HEK293T (cell line): ENCODE measurements at places on chromosomes 2 and 18.

DNA sequence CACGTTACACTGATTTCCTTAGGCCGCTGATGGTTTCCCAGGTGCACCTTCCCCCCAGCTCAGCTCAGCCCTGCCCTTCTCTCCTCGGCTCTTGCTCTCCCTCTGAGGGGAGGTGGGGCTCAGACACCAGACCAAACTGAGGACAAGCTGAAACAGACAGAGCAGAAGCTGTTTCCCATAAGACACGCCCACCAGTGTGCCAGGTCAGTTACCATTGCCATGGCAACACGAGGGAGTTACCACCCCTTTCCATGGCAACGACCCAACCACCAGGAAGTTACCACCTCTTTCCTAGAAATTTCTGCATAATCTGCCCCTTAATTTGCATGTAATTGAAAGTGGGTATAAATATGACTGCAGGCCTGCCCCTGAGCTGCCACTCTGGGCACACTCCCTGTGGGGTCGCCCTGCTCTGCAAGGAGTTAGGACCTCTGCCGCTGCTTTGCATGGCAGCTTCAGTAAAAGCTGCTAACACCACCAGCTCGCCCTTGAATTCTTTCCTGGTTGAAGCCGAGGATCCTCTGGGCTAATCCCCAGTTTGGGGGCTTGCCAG lies 120.9 kb upstream of the SMIM21 start:
- DNase-seq: no peak

- DNase-seq: no peak
Observed at GRCh38 chr2:71944183-71944550, 203.5 kb downstream of the CYP26B1 start.

- DNase-seq: no peak
Observed at GRCh38 chr2:186702006-186702405, 8.1 kb downstream of the FAM171B start.

DNA sequence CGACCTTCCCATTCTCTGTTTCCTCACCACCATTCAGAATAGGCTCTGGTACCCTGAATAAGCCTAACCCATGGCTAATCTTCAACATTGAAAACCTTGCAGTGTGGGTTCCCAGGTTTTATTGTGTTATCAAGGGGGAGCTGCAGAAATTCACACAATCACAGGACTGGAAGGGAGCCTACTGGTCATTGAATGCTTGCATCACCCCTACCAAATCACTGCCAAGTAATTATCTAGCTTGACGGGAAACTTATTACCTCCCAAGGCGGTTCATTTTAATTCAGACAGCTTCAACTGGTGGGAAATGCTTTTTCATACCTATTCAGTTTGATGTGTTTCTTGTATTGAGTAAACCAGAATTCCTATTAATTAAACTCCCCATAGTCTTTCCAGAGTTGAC lies 33.6 kb upstream of the EFEMP1 start:
- DNase-seq: no peak

DNA sequence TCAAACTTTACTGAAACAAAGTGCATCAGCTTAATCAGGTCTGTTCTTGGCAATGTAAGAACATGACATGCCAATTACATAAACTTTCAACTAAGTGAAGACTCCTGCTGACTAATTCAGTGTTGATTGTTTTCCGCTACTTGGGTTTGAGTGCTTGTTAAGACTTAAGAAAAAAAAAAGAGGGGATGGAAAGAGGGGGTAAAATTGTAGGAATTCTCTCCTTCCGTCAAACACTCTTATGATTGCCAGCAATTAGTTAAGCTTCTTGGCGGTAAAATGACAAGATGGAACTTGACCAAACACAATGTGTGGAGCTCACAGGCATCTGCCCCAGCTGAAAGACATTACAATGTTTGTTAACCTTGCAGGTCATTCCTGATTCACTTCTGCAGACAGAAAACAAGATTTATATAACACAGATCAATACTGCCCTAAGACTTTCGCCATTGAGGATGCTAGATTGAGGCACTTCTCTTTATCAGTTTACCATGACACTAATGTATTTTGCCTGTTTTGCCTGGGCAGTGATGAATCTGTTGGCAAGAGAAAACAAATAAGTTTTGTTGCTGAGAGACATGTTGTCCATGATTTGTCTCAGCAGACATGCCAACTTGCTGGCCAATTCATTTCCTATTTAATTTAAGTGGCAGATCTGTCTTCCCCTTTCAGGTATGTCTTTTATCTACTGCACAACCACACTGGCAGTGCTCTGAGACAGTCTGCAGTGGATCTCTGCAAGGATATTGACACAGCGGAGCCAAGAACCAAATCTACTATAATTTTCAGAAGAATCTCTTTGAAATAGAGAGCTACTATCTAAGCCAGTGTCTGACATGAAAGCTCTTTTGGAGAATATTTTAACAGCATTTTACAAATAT lies 410.0 kb upstream of the KCNH7 start:
- DNase-seq: no peak

GRCh38 chr2:109133746-109134145 lies 4.7 kb downstream of the SH3RF3 start:
- DNase-seq: no peak

DNA sequence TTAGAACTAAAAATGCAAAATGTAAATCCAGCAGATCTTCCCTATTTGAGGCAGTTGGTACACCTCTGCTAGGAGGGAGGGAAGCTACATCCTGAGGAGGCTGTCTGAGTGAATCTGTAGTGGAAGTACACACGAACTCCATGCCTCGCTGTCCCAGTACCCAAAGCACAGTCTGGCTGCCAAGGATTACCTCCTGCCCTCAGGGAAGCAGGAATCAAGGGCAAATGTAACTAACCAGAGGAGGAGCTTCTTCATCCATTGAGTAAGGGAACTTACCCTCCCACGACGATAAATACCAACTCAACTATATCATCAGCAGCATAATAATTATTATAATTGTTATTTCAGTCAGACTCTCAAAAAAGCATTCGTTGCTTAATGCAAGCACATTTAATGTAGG lies 2.1 kb downstream of the DHRS9 start:
- no peak for DNase-seq

- DNase-seq: no peak
Observed at GRCh38 chr2:46439582-46439981, 39.8 kb upstream of the TMEM247 start.

GRCh38 chr2:111106706-111107105 lies 14.0 kb upstream of the BCL2L11 start:
- DNase-seq: no peak

DNA sequence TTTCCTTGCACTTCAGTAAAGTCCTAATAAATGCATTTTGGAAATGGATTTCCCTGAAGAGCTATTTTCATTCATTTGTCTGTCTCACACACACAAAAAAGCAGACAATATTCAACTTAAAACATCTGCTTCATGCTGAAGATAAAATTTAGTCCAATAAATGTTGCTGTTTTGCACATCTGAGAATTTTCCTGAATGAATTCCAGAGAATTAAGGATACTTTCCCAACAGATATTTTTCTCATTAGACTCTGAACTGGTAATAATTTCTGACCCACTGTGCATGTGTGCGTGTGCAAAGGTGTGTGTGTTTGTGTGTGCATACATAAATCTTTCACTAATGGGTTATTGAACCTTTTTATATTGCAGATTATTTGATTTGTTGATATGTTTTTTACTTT lies 390.2 kb upstream of the TMEFF2 start:
- no peak for DNase-seq

GRCh38 chr2:59233920-59234319 lies 992.8 kb upstream of the FANCL start:
- DNase-seq: no peak

DNA sequence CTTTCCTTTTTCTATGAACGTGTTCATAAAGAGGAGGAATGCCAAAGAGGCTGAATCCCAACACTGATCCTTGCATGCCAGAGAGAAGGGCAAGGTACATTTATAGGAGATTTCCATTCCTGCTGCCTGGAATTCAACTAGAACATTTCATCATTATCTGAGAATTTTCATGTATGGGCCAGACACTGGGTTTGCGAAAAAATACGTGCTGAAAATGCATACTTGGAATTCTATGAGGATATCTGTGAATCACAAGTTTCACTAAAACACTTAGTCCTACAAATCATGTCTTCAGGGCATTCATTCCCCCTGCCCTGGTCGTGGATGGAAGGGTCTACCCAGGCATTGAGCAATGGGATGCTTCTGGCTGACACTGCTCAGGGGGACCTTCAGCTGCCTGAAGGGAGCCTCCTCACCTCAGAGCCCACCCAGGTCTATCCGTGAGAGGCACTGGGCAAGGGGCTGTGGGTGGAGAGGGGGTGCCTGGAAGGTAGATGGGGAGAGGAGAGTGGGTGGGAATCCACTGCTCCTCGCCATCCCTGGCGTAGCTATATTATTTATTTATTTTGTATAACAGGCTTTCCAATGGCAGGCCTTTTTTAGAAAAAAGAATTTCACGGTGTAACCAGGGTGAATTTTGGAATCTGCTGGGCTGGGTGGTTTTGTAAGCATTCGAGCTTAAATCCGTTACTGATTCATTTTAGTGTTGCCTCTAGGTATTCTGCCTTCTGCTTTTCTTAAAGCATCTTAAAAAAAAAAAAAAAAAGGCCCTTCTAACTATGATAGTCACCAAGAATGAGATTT lies 560.6 kb upstream of the ID2 start:
- no peak for DNase-seq

GRCh38 chr2:197274349-197274748 lies 36.2 kb downstream of the ANKRD44 start:
- no peak for DNase-seq

DNA sequence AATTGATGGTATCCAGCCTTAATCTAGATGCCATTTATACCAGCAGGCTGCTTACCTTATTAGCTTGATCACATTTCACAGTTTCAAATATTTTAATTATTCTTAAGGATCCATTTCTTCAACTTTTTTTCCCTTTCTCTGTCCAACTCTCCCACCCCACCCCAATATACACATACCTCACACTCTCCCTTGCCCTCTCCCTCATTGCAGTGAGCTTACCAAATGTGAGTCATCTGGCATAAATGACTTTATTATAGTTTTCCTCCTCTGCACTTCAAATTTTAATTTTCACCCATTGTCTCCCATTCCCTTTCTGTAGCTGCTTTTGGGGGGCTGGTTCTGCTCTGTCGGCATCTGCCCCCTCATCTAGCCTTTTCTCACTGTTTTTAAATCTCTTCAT lies 12.9 kb downstream of the HTR2B start:
- DNase-seq: no peak

- DNase-seq: no peak
Observed at GRCh38 chr2:207284556-207285472, 119.1 kb upstream of the KLF7 start.

DNA sequence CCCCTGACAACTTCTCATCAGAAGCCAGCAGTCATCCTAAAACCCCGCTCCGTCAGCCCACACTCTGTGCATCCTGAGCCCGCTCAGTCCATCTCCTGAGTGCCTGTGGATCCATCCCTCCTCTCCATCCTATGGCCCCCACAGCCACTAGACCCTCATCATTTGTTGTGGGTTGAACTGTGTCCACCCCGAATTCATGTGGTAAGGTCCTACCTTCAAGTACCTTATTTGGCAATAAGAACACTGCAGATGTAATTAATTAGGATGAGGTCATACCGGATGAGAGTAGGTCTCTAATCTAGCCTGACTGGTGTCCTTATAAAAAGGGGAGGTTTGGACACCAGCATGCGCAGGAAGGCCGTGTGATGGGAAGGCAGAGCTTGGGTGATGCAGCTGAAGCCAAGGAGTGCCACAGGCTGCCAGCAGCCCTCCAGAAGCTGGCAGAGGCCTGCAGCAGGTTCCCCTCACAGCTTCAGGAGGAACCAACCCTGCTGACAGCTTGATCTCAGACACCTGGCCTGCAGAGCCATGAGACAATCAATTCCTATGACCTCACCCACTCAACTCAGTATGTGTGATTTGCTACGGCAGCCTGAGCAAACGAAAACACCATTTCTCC lies 192.4 kb downstream of the ZBTB7C start:
- DNase-seq: no peak

GRCh38 chr2:118936306-118936705 lies 5.7 kb upstream of the MARCO start:
- no peak for DNase-seq

- DNase-seq: no peak
Observed at GRCh38 chr18:31093294-31093693, 8.9 kb downstream of the DSC2 start.

DNA sequence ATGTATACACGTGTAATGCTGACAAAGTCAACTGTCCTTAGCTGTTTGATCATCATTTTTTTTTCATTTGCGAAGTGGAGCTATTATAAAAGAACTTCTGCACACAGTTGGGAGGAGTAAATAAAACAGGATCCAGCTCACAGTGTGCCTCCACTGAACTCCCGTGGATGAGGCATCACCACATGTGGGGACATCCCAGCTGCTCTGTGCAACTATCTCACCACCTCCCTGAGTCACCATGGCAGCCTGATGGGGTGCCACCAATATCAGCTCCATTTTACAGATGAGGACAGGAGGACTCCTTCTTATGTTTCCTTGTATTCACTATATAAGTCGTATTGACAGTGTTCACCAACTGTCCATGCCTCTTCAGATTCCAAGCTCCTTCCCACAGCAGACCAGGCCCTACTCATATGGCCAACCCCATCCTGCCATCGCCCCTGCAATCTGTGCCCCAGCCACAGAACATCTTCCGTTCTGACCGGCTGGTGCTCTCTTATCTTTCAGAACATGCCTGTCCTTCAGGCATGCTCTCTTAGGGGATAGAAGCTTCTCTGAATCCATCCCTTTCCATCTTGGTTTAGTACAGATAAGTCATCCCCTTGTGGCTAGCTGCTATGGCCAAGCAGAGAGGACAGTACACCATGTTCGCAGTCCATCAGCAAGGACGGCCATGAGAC lies 288.1 kb downstream of the RNF144A start:
- no peak for DNase-seq

- no peak for DNase-seq
Observed at GRCh38 chr2:233346930-233347329, 7.4 kb upstream of the DGKD start.

DNA sequence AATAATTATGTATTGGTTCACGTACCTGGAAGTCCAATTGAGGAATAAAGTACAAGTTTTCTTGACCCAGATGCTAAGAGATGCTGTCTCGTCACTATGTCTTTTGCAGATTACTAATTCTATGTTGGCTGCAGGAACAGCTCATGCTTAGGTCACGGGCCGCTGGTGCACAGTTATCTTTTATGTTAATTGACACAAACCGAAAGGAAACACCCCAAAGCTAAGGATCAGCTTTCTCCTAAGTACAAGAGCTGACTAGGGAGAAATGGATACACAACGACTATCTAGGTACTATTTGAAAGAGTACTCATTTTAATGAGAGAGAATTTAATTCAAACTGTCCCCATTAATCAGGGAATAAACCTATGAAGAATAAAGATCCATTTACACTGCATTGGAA lies 217.7 kb upstream of the SLC35G4 start:
- DNase-seq: no peak

- no peak for DNase-seq
Observed at GRCh38 chr2:240393831-240394410, 41.5 kb upstream of the GPC1 start.
